ENCODE measurements at places on chromosomes 13 and 19.

DNA sequence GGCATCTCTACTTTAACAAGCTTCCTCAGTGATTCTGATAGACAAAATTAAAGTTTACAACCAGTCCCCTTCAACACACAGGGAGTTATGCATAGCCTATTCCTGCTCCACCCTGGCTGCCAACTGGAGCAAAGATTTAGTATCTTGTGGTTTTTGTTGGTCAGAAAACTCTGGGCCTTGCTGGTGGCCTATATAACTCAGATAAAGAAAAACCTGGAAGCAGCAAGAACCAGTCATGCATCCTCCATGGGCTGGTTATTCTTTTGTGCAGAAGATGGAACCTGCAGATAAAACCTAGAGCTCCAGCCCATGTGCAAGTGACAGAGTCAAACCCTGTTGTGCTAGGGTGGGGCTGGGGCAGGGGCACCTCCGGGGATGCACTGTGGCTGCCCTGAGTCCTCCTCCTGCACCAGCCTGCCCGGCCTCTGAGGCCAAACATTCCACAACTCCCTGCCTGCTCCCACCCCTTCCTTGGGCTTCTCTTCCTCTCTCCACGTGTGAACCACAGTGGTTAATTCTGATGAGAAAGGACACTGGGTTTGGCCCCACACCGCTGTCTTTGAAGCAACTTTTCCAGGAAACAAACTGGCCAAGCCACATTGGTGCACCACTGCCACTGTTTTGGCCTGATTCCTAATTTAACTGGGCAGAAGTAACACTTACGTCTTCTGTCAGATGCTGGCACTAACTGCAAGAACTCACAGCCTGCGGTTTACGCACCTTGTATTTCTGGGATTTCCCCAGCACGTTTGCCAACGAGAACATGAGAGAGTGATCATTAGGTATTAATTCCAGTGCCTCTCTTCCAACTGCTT is 23.3 kb upstream of the GGACT start:
- no peak for DNase-seq

GRCh38 chr19:13794398-13794756 is 866 bp upstream of the ZSWIM4 start:
- DNase-seq = no peak

DNA sequence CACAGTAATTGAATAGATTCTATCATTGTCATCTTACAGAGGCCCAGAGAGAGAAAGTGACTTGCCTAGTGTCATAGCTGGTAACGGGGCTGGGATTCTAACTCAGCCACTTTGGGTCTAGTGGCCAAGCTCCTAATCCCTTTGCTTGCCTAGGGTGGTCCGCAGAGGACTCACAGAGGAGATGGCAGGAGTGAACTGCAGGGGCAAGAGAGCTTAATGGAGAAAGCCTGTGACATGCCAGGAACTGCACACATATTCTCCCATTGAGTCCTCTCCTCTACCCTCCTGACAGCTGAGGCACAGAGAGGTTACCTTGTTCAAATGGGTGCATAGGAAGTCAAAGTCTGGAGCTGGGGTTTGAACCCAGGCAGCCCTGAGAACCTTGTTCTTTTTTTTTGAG is 2.7 kb downstream of the LSR start:
- DNase-seq = no peak

DNA sequence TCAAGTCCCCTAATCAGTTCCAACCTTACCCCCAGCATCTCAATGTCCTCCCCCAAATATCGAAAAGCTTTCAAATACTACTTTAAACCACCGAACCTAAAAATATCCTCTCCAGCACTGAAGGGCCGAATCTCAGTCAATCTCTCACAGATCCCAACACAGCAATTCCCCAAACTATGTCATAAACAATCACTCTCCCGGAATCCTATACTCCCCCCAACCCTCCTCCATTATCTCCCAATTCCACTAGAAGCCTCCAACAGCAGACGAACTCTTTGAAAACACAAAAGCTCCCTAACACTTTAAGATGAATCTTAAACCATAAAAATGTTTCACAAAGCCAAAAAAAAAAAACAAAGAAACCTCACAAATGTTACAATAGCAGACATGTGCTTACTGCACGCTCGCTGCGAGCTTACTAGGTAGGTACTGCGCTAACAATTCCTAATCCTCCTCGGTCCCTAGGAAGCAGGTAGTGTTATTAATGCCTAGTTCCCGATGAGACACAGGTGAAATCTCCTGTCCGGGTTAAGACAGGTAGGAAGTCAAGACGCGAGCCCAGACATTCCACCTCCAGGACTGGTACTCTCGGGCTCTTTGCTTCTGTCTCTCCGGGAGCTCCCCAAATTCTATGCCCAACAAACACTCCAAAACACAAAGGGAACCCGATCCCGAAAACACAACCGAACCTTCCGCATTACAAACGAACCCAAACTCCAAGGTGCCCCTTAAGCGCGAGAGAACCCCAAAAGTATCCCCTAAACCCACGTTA is 14.2 kb downstream of the FBXO46 start:
- peak; percentile 8 for DNase-seq

GRCh38 chr19:56980906-56981305 is 138.9 kb upstream of the USP29 start:
- no peak for DNase-seq

GRCh38 chr13:37134411-37135041 is 29.1 kb upstream of the CSNK1A1L start:
- DNase-seq = no peak

GRCh38 chr19:18141031-18141430 is 11.9 kb upstream of the PIK3R2 start:
- DNase-seq = no peak

DNA sequence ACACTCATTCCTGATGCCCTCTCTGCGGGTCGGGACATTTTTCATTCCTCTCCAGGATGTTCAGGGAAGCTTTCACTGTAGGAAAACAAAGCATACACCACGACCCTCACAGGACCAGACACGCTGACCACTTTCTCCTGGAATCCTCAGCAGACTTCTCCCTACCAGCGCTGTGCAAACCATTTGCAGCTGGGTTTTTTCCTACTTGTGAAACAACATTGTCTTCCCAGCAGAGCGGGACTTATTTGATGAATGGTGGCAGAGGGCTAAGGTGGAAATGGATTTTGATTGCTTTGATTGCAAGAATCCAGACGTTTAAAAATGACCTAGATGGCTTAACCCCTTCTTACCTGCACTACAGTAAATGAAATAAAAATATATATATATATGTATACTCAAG is 265.9 kb downstream of the TBC1D4 start:
- no peak for DNase-seq

DNA sequence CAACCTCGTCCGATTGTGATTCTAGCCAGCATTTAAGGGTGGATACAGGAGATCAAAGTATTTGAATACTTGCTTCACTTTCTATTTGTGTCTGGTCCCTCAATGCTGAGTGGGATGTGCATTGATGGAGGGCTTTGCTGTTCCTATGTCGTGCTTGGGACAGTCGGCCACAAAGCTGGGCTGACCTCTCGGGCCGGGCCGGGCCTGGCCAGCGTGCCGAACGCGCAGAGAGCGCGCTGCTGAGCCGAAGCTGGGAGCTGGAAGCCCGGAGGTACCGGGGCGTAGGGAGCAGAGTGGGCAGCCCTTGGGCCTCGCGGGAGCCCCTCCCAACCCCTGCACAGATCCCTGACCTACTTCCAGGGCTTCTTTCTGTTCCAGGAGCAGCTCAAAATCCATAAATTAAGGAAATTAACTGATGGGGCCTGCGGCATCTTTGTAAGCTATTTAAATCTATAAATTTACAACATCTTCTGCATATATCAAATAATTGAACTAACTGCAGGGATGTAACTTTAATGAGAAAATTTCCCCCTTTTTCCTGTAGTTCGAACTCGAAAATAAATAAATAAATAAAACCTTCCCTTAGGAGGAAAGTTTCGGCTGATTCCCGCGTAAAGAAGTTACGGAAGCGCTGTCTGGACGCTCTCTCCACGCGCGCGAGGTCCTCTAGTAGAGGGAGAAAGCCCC is 1.8 kb upstream of the KCTD15 start:
- DNase-seq = no peak

DNA sequence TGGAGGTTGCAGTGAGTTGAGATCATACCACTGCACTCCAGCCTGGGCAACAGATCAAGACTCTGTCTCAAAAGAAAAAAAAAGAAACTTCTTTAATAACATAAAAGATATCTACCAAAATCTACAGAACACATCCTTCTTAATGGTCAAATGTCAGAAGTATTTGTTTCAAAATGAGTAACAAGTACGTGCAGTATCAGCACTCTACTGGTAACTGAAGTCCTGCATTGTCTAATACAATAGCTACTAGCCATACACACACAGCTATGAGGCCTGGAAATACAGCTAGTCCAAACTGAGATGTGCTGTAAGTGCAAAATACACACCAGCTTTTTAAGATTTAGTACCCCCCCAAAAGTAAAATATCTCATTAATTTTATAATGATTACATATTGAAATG is 88.1 kb downstream of the TSC22D1 start:
- DNase-seq = no peak

DNA sequence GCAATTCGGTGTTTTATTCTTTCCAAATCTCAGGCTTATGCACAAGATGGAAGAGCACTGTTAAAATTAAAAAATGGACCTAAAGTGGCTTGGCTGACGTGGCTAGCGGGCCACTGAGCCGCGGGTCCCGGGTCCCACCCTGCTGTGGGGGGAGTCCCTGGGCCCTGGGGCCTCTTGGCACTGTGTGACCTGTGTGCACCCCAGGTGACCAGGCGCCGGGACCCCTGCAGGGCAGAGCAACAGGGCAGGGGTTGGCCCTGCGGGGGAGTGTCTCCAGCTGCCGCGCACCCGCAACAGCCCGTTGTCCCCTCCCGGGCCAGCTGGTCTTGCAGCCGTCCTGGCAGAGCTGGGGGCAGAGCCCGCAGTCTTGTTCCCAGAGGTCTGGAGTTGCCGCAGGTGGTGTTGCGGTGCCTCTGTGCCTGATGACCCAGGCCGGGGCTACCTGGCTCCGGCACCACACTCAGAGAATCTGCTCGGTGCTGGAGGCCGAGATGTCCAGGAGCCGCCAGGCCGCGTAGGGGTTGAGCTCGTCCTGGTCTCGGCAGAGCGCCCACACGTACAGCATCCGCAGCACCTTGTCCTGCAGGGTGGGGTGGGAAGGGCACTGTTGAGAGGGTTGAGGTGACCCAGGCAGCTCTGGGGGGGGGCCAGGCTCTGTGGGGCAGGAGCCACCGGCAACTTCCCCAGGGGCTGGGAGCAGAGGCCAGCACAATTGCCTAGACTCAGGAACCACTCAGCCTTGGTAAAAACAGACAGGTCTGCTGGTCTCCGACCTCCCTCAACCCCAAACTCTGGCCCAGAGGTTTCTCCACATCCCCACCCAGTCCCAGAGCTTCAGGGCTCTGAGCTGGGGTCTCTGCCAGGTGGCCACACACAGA is 1.0 kb upstream of the CTXN1 start:
- no peak for DNase-seq

DNA sequence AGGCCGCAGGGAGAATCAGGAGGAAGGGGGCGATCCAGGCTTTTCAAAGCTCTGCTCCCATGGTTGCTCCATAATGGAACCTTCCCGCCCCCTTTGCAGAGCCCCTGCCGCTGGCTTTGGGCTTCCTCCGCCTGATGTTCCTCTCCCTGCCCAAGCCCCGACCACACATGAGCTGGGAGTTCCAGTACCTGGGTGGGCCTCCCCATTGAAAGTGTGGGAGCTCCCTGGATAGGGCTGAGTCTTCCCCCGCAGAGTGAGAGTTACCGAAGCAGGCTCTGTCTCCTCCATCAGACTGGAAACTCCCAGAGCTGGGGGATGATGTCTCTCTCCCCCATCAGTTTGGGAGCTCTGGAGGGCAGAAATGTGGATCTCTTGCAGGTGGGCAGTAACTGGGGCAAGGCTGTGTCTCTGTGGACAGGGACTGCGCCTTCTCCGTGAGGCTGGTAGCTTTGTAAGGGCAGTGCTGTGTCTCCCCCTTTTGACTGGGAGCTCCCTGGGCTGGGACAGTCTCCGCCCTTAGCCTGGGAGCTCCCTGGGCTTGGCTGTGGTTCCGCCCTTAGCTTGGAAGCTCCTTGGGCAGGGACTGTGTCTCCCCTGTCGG is 722 bp downstream of the DCAF15 start:
- DNase-seq = no peak

- DNase-seq = no peak
Measured at GRCh38 chr19:46571495-46571894, 29.6 kb upstream of the CALM3 start.

GRCh38 chr19:902446-903226 is 9.4 kb downstream of the RNU6-9 start:
- no peak for DNase-seq
